ENCODE measurements at places on chromosomes 3 and 15.

DNA sequence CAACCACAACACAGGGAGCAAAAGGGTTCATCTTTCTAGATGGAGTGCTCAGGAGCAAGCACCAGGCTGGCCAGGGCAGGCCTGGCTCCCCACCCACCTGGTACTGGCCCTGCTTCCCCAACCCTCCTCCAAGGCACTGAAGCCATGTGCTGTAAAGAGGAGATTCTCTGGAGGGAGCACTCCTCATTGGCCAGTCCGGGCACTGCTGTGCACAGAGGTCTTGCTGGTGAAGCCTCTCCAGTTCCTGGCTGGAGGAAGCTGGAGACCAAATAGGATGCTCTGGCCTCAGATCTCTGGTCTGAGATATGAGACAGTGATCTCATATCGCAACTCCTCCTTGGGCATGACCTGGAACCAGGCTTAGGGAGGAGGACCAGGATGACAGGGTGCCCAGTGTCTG is 7.7 kb upstream of the SEMA3F start:
- no peak for DNase-seq

- DNase-seq, result no peak
These were observed 102.0 kb upstream of the PRICKLE2 start for GRCh38 chr3:64327100-64327804.

DNA sequence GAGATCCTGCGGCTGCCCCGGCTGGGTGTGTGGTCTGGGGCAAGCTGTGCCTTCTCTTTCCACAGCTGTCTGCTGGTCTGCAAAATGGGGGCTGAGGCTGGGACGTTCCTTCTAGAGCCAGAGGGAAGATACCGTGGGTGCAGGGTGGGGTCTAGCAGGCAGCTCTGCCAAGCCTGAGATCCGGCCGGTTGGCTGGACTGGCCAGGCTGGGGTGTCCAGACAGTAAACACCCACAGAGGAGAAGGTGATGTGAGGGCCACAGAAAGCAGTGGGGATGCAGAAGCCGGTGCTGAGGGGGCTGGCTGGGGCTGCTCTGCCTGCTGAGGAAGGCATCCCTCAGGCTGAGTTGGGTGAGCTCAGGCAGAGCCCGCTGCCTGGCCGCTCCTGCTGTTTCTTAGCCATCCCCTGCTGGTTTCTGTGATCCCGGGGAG is 46.1 kb downstream of the FBLN2 start:
- DNase-seq, result no peak

- DNase-seq, result no peak
These were observed 65.8 kb upstream of the LEKR1 start for GRCh38 chr3:156760333-156760732.

- no peak for DNase-seq
These were observed 34.7 kb downstream of the GBE1 start for GRCh38 chr3:81726735-81727134.

- DNase-seq, result no peak
These were observed 93.6 kb upstream of the CFAP20DC start for GRCh38 chr3:59143447-59143846.

DNA sequence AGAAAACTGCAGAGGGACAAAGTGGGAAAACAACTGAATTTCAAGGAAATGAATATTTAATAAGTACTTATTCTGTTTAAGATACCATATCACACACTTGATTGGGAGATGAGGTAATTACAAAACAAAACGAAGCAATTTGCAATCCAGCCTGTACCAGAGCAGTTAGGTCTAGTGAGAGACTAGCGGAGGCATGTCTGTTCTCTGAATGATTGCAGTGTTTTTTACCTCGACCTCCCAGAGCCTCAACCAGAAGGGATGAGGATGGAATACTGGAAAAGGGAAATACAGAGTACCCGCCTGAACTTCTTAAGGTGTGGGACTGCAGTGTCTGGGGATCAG is 59.5 kb downstream of the PIK3CB start:
- no peak for DNase-seq

- no peak for DNase-seq
These were observed 197.4 kb downstream of the KLHL25 start for GRCh38 chr15:85597155-85597815.

GRCh38 chr3:17805461-17805940 is 63.1 kb upstream of the TBC1D5 start:
- DNase-seq, result no peak

GRCh38 chr3:99768808-99769501 is 48.7 kb upstream of the CMSS1 start:
- DNase-seq, result no peak

DNA sequence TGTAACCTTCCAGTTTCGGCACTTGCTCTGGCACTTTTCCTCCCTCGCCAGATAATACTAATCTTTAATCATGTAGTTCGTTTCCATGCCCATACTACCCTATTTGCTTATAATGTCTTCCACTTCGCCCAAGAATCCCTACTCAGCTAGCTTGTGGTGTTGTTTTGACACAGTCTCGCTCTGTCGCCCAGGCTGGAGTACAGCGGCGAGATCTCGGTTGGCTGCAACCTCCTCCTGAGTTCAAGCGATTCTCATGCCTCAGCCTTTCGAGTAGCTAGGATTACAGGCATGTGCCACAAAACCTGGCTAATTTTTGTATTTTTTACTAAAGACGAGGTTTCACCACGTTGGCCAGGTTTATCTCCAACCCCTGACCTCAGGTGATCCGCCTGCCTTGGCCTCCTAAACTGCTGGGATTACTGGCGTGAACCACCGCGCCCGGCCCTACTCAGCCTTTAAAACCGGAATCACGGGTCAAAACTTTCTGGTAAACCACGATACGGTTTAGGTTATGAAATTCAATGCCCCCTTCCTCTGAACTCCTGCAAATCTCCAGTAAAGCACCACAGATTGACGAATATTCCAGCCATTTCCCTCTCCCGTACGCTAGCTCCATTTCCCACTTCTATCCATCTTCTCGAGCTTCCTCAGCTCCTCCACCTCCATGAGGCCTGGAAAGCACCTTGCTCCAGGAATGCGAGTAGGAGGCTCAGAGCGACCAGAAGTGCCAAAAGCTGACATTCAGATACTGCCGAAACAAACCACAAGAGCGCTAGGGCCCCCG is 878 bp upstream of the RAD51 start:
- no peak for DNase-seq
